ENCODE measurements at places on chromosomes 11 and 22.

GRCh38 chr22:22403771-22404170, 104.8 kb downstream of the ZNF280B start:
- no peak for DNase-seq

DNA sequence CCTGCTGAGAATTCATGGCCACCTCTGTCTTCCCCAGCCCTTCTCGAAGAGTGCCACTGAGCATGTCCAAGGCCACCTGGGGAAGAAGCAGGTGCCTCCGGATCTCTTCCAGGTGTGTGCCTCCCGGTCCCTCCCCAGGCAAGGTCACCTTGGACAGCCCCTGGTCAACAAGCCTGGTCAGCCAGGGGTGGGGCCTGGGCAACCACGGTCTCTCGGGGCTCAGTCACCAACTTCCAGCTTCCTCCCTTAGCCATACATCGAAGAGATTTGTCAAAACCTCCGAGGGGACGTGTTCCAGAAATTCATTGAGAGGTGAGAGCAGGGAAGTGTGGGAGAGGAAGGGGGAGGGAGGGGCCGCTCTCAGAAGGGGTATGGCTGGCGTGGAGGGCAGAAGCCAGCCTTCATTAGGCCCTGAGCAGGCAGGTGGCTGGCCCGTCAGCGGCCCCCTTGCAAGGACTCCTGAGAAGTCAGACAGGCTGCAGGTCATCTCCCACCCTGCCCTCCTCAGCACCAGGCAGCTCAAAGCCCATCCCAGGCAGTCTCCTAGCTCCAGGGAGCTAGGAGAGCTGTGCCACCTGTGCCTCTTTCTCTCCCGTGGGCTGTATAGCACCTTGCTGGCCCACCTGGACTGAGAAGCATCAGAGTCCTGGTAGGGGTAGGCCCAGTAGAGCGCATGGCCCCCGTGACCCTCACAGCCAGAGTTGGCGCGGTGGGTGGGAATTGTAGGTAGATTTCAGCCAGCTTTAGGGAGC, 9.3 kb upstream of the ANKRD13D start:
- DNase-seq, result no peak

GRCh38 chr11:74449369-74449931, 17.9 kb downstream of the KCNE3 start:
- peak; percentile 77 for DNase-seq

DNA sequence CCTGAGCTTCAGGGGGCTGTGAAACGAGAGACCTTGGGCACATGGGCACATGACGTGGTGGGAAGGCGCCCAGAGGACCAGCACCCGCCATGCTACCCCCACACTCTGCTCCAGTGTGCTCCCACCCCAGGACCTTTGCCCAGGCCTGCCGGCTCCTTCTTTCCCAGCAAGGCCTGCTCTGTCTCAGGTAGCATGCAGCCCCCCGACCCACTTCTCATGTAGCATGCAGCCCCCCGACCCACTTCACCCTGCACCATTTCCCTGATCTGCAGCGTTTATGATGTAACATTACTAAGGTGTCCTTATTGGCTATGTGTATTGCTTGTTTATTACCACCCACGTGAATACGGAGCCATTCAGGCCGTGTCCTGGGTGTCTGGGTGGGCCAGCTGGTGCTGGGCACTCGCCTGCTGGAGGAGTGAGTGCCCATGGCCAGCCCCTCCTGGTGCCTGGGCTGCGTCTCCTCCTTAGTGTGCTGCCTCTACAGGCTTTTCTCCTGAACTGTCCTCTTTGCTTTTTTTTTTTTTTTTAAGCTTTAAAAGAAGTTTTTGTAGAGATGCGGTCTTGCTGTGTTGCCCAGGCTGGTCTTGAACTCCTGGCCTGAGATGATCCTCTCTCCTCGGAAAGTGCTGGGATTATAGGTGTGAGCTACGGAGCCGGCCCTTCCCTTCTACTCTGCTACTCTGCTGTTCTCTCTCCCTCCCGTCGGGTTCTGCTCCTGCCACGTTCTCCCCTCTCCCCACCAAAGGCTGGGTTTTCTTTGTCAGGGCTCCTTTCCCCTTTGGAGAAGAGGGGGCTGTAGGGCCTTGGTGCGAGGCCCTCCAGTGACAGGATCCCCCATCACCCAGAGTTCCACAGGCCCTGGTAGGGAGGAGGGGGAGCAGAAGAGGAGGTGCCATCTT, 29.4 kb downstream of the LRP5 start:
- no peak for DNase-seq

- no peak for DNase-seq
Measured at GRCh38 chr22:21657020-21657359, 8.8 kb upstream of the PPIL2 start.

GRCh38 chr11:36304351-36304750, 8.3 kb downstream of the PRR5L start:
- no peak for DNase-seq

DNA sequence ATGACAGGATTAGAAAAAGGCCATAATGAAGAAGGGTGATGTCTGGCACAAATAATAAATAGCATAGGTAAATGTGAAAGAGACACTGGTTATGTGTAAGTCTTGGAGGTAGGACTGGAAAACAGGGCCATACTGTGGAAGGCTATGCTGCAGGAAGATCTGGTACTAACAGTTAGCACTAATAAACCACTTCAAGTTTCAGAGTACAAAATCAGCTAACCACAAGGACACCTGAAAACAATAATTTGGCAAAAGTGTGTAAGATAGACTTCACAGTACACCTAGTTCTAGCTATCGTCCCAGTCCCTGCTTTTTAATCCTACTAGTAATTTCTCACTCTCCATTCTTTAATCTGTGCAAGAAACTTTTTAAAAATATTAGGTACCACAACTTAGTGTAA, 44.3 kb downstream of the CWF19L2 start:
- no peak for DNase-seq

DNA sequence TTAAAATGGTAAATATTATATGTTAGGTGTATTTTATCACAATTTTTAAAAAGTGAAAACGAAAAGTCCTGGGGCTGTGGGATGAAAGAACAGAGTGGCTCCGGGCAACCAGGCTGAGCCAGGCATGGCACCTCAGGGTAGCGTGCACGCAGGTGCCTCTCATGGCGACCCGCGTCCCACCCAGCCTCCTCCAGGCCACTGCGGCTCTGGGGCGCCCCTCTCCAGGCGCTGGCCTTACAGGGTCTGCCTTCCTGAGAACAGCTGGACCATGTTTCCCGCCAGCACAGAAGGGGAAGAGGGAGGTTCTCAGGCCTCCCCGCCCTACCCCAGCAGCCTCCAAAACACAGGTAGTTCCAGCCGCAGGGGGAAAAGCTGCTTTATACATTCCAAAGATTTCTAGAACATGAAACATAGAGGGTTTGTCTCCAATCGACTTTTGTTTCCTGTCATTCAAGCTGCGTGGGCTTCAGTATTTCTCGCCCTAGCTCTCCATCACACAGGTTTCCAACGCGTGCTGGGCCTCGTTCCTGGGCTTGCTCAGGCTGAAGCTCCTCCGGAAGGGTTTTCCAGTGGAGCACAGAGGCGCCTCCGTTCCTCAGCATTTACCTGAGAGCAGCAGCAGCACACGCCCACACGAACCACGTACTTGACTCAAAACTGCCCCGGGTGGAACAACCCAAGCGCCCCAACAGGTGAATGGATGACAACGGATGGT, 10.5 kb downstream of the EHD1 start:
- DNase-seq, result no peak

DNA sequence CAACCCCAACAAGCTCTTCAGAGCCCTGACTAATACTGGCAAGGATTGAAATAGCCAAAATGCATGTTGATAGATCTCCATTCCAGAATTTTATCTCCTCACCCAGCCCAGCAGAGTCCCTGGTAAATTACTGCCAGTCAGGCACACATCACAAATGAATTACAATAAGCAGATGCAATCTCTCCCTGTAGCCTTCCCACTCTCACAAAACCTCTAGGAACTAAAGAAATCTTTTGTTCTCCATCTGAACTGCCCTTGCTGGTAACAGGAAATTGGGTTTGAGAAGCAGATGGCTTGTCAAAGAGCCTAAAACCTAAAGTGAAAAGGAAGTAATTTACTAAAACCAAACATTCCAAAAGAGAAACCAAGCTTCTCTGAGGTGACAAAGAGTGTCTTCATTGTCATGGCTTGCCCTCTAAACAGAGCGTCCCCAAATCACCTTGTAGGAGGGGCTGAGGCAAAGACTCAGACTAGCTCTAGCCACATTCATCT, 59.5 kb downstream of the FAM168A start:
- DNase-seq, result no peak

DNA sequence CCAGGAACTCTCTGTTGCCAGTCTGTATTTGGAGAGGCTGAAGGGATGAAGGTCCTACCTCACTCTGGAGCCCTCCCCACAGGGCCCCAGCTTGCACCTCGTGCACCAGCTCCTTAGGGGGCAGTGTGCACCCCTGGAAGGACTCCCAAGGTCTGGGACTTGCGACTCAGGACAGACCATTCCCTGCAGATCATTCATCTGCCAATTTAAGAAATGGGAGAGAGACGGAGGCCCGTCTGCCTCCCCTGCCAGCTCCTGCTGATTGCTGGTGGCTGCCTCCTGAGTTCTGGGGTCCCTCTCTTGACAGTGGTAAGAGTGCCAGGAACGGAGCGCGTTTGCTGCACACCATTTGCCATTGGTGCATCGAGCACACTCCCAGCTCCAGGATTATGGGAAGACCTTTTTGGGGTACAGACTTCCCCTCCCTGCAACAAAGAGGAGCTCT, 27.4 kb upstream of the MALAT1 start:
- no peak for DNase-seq

Measured in HFF-Myc (cell line).